Kasumi-1 (cell line): ENCODE measurements at places on chromosomes 1 and 21.

- peak; percentile 69 for DNase-seq
Measured at GRCh38 chr1:1324524-1325287, at the start of the genes CPTP and INTS11. TSS of gene CPTP (plus strand) at chr1:1324802. CDS start at chr1:1326911, 2,109 bp downstream. TSS of gene INTS11 (minus strand) at chr1:1324660. CDS start at chr1:1324608, 52 bp downstream.

GRCh38 chr1:26378879-26379251, 6.3 kb upstream of the ZNF683 start:
- no peak for DNase-seq

- DNase-seq = no peak
Measured at GRCh38 chr1:184940226-184940625, 34.1 kb downstream of the NIBAN1 start.

DNA sequence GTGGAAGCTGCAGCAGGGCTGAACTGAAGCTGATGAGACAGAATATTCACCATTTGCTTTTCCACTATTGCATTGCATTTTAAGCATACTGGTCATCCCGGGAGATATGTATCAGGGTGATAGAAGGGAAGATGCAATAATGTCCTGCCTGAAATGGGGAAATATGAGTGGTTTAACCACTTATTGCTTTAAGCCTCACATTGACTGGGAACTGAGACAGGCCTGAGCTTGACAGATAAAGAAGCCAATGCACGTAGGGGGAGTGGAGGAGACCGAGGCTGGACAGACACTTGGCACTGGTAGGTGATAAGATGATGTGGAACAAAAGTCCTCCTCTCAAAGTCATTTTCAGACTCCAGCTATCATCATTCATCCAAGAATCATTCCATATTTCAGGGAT, 911.7 kb upstream of the NCAM2 start:
- DNase-seq = no peak

DNA sequence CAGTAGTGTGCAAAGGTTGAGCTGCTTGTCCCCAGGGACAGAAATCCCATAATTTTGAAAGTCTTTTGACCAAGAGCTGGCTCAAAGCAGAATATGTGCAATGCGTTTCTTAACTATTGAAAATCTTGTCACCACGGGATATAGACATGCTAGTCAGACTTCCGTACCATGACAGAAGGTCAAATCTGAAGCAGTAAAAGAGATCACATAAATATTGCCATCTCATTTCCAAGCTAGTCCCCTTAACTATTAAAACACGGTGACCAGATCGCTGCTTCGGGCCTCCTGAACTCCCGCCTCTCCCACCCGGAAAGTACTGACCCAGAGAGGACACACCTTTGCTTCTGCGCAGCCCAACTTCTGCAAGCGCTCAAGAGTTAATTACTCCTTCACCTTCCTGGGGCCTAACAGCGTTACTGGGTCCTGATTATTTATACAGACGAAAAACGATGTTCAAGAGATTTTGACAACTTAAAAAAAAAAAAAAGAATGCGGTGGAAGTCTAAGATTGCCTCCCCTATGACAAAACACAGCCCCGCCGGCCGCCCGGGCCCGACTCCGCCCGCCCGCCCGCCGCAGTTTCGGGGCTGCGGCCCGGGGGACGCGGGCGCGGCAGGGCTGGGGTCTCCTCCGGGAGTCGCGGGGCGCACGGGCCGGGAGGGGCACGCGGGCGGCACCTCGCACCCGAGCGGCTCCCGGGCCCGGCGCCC, 692 bp downstream of the SORT1 start:
- no peak for DNase-seq

GRCh38 chr1:42660907-42661500, 2.8 kb downstream of the PPIH start:
- no peak for DNase-seq

GRCh38 chr21:33551664-33552063, 8.8 kb downstream of the SON start:
- DNase-seq = no peak

GRCh38 chr1:91091812-91092211, 70.0 kb upstream of the ZNF644 start:
- no peak for DNase-seq

GRCh38 chr1:246748867-246749266, 24.7 kb downstream of the SCCPDH start:
- DNase-seq = no peak

- DNase-seq = peak; percentile 71
Measured at GRCh38 chr1:41810446-41810845, 108.3 kb downstream of the HIVEP3 start.

- DNase-seq = peak; percentile 83
Measured at GRCh38 chr1:149885339-149886120, 13.8 kb upstream of the BOLA1 start.

GRCh38 chr1:85957760-85958159, 198.8 kb downstream of the COL24A1 start:
- no peak for DNase-seq

DNA sequence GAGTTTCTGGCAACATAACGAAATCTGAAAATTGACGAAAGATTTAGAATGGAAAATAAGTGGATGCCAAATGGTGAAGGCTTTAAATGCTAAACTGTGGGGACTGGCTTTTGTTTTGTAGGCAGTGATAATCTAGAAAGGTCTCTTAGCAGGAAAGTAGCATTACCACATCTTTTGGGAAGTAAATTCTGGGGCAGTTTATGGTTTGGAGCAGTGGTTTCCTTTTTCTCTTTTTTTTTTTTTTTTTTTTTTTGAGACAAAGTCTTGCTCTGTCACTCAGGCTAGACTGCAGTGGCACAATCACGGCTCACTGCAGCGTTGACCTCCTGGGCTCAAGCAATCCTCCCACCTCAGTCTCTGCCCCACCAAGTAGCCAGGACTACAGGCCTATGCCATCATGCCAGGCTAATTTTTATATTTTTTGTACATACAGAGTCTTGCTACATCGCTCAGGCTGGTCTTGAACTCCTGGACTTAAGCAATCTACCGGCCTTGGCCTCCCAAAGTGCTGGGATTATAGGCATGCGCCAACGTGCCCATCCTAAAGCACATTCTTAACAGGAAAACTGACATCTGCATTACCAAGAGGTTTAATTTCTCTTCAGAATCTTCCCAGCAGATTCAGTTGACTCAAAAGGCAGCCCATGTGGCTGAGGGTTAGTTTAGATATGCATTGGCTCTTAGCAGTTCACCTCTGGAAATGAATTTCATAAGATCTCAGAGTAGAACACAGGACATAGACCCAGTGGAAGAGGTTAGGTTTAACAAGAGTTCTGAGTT, 32.9 kb downstream of the C21orf91 start:
- no peak for DNase-seq

GRCh38 chr1:234698686-234699085, 88.7 kb upstream of the IRF2BP2 start:
- no peak for DNase-seq

DNA sequence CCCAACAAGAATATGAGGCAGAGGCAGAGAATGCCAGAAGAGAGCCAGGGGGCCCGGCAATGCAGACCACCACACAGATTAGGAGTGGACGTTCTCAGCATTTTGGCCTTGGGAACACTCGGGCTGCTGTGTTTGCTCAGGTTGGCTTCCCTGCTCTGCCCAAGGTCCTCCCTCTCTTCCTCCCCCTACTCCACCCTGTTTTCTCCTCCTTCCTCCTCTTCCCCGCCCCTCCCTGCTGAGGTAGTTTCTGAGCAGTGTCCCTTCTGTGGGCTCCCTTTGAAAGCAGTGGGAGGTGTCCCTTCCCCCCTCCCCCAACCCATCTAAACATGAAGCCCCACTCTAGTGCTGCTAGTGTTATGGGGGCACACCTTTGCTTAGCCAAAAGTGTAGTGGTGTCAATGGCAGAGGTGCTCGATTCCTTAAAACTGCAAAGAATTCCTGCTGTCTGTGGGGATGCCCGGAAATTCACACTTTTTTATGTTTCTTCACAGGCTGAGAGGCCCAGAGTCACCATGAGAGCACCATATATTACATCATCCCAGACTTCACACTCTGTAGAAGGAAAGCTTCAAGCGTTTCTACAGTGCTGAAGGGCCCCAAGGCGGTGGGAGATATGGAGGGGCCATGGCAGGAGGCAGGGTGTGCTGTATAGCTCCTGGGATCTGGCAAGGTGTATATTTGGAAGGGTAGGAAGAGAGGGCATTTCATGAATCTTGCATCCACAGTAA, at the start of gene HHIPL2:
Gene HHIPL2 (minus strand): TSS at position 161 of the 728 bp plus-strand sequence. CDS start 60 bp downstream, at position 101.
- no peak for DNase-seq

- DNase-seq = no peak
Measured at GRCh38 chr1:209618756-209619420, 33.3 kb downstream of the LAMB3 start.

GRCh38 chr1:158071138-158071537, 77.7 kb downstream of the KIRREL1 start:
- DNase-seq = no peak

- no peak for DNase-seq
Measured at GRCh38 chr1:232335741-232336293, 294.1 kb downstream of the SIPA1L2 start.

GRCh38 chr21:14456911-14457310, 74.0 kb upstream of the HSPA13 start:
- DNase-seq = no peak

DNA sequence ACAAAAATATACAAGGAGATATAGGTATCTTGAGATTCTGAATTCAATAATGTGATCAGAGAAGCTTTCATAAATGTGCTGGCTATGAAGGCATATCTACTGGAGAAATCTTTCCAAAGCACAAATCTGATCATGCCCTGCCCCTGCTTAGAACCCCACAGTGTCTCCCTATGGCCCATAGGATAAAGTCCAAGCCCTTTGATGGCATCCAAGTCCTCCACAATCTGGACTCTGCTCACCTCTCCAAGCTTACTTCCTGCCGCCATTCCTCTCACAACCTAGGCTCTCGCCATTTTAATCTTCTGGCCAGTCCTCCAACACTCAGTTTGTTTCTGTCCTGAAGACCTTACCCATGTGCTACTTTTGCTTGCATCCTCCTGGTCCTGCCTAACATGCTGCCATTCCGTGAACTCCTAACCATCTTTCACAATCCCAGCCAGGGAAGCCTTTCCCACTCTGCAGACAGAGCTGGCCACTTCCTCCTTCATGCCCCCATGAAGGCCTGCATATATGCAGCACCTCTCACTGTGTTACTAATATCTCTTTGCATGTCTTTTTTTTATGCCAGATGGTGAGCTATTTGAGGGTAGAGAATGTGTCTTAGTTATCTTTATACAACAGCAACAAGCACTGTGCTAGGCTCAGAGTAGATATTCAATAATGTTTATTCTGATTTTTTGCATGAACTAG, 5.6 kb upstream of the ATP1A1 start:
- DNase-seq = no peak

DNA sequence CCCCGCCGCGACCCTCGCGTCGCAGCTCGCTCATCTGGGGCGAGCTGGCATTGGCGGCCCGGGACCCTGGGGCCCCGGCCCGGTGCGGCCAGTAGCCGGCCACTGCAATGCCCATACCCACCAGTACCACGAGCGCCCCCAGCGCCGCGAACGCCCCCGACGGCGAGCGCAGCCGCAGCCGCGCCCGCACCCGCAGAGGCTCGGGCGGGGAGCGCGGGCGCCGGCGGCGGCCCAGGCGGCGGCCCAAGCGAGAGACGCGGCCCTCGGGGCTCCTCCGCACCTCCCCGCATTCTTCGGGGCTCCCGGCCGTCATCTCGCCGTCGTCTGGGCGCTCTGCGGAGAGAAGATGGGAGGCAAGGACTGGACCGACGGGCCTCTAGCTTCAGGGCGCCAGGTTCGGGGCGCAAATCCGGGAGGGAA, 2.2 kb downstream of the TMEM200B start:
- no peak for DNase-seq

DNA sequence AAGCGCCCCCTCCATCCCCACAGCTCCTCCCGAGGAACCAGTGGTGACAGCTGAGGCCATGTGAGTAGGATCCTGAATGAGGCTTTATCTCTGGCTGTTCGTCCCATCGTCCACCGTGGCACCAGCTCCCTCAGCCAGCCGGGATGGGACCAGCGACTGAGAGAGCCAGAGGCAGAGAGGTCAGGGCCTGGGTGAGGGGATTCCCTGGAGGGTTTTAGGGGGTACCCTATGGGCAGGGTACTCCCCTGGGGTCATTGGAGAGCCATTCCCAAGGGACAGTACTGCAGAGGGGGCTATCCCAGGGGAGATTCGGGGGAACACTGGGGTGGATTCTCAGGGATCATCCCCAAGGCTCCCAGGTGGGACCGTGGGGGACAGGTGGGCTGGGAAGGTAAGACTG, 2.4 kb downstream of the TMEM125 start:
- no peak for DNase-seq

GRCh38 chr1:246161626-246162025, 345.5 kb downstream of the SMYD3 start:
- DNase-seq = no peak

GRCh38 chr1:37850352-37850955, 8.9 kb downstream of the MTF1 start:
- no peak for DNase-seq

GRCh38 chr1:17605582-17606344, 66.3 kb downstream of the ARHGEF10L start:
- DNase-seq = no peak

DNA sequence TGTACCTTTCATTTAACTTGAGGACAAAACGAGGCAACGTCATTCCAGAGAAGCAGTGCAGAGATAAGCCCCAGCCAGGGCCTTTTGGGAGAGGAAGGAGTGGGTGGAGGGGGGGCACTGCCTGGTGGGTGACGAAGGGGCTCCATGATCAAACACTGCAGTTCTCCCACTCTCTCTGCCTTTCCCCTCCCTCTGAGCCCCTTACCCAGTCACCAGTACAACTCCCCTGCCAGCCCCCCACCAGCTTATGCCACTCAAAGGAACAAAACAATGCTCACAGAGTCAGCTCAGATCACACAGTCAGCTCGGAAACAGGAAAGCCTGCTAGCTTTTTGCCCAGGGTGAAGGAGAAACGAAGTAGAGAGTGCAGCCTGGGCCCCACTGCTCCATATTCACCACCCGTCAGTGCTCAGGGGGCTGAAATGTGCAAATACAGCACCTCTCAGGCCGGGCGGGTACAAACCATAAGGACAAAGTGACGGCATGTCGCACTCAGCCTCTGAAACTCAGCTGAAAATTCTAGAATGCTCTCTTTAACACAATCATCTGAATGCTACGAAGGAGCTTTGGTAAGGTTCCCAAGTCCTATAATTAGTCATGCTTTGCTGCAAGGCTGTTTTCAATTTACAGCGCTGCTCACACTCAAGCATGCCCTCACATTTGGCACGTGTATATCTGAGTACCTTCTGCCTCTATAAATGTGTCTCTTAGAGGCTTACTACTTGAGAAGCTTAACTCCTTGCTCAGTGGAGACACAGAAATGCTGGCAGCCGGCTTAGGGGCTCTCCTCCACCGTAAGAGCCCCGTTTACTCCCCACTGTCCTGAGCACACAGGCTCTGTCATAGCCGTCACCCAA, 65.8 kb upstream of the RAB4A start:
- no peak for DNase-seq
